ENCODE measurements at places on chromosomes 6 and 20.

DNA sequence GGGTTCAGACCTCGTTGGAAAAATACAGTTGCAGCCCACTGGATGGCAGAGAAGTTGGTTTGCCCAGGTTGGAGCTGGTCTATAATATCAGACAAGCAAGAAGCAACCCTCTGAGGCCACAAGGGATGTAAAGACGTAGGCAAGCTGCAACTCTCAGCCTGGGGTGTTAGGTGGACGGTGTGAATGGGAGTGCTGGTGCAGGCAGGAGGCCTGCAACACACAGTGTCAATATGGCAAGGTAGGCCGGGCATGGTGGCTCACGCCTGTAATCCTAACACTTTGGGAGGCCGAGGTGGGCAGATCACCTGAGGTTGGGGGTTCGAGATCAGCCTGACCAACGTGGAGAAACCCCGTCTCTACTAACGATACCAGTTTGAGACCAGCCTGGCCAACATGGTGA, 10.5 kb downstream of the VPS16 start:
- no peak for DNase-seq

DNA sequence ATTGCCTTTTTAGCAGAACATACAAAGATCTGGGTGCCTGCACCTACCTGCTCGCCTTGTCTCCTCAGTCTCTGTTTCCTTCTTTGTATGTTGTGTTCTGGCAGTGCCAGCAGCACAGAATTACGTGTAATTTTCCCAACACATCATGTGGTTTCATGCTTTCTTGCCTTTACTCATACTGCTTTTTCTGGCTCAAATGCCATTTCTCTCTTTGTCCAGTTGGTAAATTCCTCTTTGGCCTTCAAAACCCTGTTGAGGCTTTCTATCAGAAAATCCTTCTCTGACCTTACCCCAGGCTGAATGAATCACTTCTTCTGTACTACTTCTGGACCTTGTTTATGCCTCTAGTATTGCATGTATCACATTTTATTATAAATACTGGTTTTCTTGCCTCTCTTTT, 31.8 kb downstream of the L3MBTL3 start:
- DNase-seq: no peak

DNA sequence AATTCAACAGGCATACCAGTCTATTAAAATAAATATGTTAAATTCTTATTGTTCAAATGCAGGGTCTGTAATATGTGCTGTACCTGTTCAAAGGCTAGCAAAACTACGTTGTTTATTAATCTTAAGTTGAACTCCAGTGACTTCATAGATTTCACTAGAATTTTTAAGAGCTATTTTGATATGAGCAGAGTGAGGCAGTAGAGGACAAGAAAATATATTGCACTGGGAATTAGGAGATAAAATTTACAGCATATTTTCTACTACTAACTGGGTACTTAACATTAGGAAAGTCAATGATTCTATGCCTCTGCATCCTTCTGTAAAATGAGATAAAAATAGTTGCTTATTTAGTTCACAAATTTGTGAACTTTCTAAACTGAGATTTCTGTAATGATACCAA, 162.2 kb upstream of the BMP5 start:
- DNase-seq: no peak

- no peak for DNase-seq
These were observed 1.7 kb downstream of the CDK19 start for GRCh38 chr6:110813338-110814101.

GRCh38 chr20:46341074-46342009, 33.0 kb upstream of the CDH22 start:
- DNase-seq: no peak

- no peak for DNase-seq
These were observed 91.2 kb upstream of the TINAG start for GRCh38 chr6:54217018-54217417.

DNA sequence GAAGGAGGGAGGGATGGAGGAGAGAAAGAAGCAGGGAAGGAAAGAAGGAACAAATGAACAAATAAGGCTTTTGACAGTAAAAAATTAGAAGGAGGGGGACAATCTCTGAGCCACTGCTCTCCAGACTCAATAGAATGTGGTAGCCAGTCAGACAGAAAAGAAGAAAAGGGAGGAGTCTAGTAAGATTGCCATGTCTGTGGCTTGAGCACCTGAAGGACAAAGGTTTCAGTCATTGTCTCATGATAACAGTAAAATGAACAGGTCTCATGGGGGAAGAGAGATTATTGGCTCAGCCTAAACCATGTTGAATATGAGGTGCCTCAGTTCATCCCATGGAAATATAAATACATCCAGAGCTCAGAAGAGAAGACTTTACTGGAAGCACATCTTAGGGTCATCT, 14.0 kb upstream of the LOC128125822 start:
- no peak for DNase-seq

DNA sequence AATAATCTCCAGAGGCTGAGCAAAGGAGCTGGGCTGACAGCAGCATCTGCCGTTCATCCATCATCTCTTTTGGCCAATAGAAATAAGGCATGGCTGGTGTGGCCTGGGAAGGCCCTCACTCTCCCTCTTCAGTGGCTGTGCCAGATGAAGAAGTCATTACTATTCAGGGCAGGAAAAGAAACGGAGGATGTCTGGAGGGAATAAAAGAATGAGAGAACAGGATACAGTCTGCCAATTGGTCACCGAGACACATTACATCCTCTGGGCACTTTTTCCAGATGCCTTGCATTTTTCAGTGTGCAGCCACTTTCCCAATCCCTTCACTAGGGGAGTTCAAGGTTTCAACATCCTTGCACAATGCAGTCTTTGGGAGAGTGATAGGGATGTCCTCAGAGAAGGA, 32.2 kb upstream of the VGLL2 start:
- DNase-seq: no peak

- DNase-seq: no peak
These were observed 950 bp downstream of the PEDS1 start for GRCh38 chr20:50152394-50153152.

GRCh38 chr20:48012401-48012974, 227.2 kb upstream of the SULF2 start:
- DNase-seq: no peak

DNA sequence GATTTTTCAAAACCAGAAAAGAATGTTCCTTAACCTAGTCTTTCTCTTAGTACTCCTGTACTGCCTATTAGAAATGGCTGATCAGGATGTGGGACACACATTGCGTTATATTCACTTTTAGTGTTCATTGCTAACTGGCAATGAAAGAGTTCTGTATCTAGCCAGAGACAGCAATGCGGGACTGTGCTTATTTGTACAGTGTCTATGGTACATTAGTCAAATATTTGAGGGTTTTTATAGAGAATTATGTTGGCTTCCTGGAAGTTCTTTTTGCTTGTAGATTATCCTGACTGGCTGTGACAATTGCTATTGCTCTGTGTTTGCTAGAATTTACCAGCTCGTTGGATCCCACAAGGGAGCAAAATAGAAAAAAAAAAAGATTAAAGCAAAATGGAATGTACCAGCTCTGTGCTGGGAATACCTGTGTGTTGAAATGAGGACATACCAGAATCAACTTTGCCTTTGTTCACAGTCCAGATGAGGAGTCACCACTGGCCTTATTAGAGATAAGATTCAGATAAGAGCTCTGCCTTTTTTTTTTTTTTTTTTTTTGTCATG, 22.4 kb upstream of the IFNGR1 start:
- DNase-seq: no peak

DNA sequence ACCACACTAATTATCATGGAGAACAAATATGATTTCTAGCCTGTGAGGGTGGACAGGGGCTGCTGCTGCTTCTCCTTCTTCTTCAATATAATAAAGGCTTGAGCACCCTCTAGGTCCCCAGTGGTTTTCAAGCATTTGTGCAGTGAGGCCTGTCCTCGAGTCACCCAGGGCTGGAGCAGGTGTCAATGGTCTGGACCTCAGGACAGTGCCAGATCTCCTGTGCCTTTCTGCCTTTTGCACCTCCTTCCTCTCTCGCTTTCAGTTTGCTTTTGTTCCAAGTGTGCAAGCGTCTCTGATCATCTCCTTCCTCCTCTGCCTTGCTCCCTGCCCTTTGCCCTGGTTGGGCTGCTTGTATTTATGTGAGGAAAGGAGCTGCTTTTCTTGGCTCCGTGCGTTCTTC, 152.2 kb upstream of the SYNDIG1 start:
- no peak for DNase-seq

DNA sequence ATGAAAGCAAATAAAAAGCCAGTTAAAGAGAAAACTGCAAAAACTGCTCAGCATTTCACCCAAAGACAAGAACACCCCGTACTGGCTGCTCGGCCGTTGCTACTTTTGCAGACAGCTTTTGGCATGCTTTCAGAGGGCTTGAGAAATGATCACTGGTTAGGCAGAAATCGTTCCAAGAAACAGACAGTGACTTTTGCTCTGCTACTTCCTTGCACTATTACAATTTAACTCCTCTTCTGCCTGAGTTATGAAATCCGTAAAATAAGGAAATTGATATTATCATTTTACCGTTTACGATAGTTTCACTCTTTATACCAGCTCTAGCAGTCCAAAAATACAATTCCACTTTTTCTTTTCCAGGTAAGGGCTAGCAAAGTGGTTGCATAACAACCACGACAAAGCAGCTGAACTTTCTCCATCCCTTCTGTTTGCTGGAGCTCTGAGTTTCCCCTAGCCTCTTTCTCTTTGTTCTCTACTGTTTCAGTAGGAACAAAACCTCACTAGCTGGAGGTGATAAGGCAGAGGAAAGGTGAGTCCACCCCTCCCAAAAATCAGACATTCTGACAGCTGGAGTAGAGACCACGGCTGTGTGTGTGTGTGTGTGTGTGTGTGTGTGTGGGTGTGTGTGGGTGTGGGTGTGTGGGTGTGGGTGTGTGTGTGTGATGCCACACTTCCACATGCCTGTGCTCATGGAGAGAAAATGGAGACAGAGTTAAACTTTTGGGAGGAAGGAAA, 191.8 kb upstream of the RREB1 start:
- DNase-seq: no peak

DNA sequence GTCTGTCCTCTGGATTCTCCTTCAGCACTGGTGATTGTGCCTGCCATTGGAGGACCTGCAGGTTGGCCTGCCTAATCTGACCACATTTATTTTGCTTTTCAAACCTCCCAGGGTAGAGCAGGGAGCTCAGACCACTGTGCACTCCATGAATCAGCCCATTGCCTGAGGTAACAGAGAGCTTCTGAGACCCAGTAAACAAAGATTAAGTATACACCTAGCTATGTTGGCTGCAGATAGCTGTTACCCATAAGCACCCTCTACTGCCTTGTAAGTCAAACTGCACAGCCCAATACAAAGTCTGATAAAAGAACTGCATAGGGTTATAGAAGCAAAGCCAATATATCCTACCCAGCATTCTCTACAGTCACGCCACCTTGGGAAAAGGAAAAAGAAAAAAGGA, 338.7 kb downstream of the HTR1B start:
- no peak for DNase-seq

DNA sequence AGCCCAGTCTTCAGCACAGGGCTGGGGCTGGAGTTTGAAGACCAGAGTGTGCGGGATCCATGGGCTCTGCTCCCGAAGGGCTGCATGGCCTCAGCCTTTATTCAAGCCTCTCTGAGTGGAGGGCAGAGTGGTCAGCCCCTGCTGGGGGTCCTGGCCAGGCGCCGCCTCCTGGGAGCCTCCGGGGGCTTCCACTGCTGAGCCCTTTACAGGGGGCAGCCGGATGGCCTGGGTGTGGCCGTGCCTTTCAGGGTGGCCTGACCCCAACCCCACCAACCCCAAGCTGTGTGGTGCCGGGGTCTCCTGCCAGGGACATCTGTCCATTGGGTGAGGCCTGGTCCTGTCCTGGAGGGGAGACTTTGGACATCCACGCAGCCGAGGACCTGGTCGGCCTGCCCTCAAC, 76.0 kb upstream of the SLCO4A1 start:
- DNase-seq: no peak

- peak; percentile 21 for DNase-seq
These were observed 3.3 kb downstream of the RAB22A start for GRCh38 chr20:58312836-58313235.

GRCh38 chr6:137489046-137490005, 4.9 kb downstream of the OLIG3 start:
- no peak for DNase-seq

DNA sequence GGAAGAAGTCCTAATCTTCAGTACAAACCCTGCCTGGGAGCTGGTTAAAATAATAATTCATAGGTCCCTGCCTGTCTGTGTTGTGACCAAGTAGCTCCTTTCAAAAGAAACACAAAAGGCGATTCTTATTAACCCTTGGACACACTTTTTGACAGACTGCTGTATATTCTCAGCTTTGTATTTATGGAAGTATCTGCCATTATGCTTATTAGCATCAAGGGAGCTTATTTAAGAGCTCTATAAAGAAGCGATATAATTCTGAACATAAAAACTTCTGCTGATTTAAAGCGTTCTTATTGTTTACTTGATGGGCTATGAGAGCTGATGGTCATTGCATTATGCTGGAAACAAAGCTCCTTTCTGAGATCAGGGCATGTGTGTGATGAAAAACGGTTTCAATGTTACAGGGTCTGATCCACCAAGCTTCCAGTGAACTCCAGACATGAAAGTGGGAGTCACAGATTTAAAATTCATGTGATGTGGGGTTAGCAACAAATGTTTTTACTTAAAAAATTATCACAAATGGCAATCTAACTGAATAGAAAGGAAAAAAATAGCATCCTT, 181.8 kb upstream of the PDE10A start:
- DNase-seq: no peak
